Prostate gland (tissue), 2 donors: ENCODE measurements at places on chromosomes 3 and 15.

GRCh38 chr3:151916781-151917180 is 43.3 kb downstream of the SUCNR1 start:
- DNase-seq: no peak

DNA sequence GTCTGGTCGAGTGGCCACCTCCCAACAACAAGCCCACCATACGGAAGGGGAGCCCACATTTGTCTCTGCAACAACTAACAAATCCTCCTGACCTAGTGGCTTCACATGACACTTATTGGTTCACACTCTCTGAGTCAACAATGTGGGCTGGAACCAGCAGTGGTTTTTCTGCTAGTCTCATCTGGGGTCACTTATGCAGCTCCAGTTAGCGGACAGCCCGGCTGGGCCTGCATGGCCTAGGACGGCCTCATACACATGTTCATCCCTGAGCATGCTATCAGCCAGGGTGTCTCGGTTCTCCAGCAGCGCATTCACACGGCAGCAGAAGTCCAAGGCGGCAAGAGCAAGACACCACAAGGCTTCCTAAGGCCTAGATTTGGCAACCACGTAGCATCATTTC is 281.7 kb downstream of the XXYLT1 start:
- DNase-seq: no peak

DNA sequence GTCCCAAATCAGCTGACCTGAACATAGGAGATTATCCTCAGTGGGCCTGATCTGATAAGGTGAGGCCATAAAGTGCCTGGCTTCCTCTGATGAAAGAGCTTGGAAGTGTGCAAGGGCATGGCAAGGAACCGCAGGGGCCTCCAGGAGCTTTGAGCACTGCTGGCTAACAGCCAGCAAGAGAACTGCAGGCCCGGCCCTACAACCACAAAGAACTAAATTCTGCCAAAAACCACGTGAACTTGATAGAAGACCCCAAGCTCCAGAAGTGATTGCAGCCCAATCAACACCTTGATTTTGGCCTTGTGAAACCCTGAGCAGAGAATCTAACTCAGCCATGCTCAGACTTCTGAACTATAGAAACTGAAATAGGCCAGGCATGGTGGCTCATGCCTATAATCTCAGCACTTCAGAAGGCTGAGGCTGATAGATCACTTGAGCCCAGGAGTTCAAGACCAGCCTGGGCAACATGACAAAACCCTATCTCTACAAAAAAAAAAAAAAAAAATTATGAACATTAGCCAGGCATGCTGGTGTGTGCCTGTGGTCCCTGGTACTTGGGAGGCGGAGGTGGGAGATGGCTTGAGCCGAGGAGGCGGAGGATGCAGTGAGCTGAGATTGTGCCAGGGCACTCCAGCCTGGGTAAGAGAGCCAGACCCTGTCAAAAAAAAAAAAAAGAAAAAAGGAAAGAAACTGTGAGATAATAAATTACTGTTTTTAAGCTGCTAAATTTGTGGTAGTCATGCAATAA is 7.7 kb upstream of the DIS3L start:
- no peak for DNase-seq

- no peak for DNase-seq
Observed at GRCh38 chr3:39587113-39587512, 119.6 kb downstream of the MOBP start.

DNA sequence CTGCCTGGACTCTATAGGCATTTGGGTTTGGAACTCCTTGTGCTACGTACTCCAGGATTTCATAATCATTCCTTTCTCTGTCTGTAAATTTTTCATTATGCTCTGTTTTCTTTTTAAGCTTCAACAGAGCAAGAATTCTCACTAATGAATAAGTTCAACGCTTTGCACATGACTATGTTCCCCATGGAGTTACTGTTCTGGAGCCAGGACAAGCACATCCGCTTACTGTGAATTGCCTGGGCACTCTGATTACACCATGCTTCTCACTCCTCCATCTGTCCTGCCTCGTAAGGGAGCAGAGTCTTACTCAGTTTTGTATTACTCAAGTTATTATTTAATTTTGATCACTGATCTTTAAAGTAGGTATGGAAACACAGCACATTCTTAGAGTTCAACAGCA is 472.7 kb downstream of the RAP2B start:
- no peak for DNase-seq
